ENCODE measurements at places on chromosomes 1 and 21. TPM values are rescaled to one million over a fixed set of nuclear protein-coding genes. Genes with fewer than 3 reads are reported as not detected.

GRCh38 chr1:62188111-62188510, 6.5 kb upstream of the L1TD1 start:
- no peak for DNase-seq

GRCh38 chr1:18919197-18919905, 17.0 kb upstream of the ALDH4A1 start:
- no peak for DNase-seq

DNA sequence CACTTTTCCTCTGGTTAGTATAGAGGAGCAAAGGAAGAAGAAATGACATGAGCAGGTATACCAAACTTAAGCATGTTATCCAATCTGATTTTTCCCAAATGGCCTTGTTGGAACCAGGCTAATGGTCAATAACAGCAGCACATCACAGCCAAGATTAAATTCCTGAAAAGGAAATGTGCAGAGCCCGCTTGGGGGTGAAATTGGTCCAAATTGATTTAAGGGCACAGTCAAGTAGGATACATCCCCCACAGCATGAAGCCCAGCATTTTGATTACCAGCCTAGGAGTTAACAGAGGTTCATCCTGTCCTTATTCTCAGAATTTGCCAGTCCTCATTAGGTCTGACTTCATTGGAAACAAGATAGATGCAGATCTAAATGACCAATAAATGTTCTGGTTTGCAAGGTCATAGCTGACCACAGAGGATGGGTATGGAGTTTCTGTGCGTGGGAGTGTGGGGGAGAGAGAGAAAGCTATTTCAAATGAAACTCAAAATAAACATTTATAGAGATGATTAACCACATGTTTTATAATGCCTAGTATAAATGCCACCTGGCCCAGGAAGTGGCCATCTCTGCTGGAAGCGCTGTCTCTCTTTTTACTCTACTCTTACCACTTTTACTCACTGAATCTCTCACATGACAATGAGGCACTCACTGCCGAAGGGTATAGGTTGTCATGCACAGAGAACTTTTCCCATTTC, 38.7 kb downstream of the RGS5 start:
- DNase-seq = peak; percentile 94

The PRDM16 gene
- not detected for total RNA-seq

The BEND5 gene
- total RNA-seq = 0.39 TPM
